ENCODE measurements at places on chromosomes 16 and 17.

DNA sequence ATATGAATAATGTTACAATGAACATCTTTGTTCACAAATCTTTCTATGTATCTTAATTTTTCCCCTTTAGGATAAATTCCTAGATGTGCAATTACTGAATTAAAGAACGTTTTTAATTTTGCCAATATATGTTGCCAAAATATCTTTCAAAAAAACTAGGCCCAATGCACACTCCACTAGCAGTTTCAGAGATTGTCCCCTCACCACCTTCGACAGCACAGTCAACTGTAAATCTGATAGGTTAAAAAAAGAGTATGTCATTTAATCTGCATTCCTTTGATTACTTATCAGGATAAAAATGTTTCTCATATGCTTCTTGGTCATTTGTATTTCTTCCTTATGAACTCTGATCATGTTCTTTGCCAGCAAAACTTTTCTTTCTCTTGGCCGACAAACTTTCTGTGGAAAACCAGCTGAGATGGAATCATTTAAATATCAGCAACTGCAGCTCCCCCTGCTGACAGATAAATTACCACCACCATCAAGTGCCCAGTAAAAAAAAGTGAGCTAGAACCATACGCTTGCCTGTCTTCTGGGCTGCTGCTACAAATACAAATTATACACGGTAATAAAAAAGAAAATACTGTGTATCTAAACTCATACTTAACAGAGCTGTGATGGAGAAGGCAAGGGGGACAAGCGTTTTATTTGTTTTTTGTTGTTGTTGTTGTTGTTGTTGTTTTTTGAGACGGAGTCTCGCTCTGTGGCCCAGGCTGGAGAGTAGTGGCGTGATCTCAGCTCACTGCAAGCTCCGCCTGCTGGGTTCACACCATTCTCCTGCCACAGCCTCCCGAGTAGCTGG lies 19.6 kb upstream of the KANSL1 start:
- peak; percentile 81 for DNase-seq

- DNase-seq = peak; percentile 91
Measured at GRCh38 chr16:56625943-56626654, 518 bp downstream of the MT1E start.

DNA sequence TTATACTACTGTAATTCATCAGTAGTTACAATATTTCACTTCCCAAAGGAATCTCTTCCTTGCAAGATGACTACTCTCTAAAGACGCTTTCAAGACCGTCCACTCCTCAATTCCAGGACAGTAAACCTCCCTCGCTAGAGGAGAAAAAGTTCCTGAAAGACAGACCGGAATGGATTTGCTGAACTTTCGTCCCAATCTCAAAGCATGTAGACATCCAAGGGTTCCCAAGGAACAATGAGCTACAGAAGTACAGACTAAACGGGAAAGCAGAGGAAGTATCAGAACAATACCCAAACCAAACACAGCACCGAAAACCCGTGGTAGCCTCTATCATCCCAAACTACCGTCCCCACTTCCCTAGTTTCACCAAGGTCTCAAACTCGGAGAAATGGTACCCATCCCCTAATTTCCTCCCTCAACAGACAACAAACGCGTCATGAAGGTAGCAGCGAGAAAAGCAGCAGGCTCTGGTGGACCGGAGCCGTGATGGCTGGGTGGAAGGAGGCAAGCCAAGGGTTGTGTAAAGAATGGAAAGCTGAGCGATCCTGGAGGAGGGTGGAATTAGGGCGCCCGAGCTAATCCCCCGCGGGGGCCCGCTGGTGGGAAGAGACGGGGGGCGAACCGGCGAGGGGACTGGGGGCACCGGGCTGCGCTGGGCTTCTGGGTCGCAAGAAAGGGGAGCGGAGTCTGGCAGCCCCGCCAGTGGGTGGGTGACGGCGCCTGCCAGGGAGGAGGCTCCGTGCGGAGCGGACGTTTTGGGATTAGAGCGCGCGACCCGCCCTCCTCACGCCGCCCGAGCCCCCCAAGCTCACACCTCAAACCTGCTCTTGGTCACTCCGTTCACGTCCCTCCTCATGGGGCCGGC lies 647 bp downstream of the FBXL20 start:
- DNase-seq = peak; percentile 65

- DNase-seq = no peak
Measured at GRCh38 chr17:59828478-59828760, 64.3 kb downstream of the TUBD1 start.

DNA sequence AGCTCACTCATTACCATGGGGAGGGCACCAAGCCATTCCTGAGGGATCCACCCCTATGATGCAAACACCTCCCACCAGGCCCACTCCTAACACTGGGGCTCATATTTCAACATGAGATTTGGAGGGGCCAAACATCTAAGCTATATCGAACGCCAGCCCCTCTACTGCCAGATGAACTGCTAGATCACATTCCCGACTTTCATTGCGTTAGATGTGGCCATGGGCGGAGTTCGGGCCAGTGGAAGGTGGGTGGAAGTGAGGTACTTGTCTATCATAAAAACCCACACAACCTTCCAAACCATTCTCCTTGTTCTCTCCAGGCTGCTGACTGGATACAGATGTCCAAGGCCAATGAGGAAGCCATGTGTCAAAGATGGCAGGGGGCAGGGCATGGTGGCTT lies 27.0 kb upstream of the ANKRD40CL start:
- no peak for DNase-seq

GRCh38 chr16:80417706-80418271 lies 123.0 kb upstream of the DYNLRB2 start:
- DNase-seq = no peak

- no peak for DNase-seq
Measured at GRCh38 chr16:66065925-66066324, 300.6 kb upstream of the CDH5 start.

DNA sequence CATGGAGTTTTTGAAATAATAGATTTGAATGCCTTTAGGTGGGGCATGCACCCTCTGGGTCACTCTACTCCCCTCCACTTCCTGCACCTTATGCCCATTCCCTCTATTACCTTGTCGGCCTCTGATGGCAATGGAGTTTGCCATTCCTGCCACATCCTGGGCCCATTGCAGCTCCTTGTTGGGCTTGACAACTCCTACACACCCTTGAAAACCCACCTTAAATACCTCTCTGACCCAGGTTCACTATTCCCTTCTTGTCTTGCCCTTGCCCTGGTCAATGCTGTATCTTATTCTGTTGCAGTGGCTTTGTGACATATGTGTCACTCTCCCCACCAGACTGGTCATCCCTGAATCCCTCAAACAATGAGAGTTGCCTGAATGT lies 2.4 kb downstream of the CCR7 start:
- DNase-seq = no peak

GRCh38 chr16:30063278-30063892 lies 2.2 kb upstream of the ALDOA start:
- DNase-seq = peak; percentile 78

All from sigmoid colon (tissue), 7 donors.